ENCODE measurements at places on chromosomes 16 and 17. TPM values are rescaled to one million over a fixed set of nuclear protein-coding genes. Genes with fewer than 3 reads are reported as not detected.

Gene KRT12
- total RNA-seq = 0.10 TPM

Gene COX6A2
- total RNA-seq = 16.3 TPM

Gene CDH8
- total RNA-seq = 5.6 TPM

Gene SLC46A1
- 5.5 TPM for total RNA-seq

Gene MTHFSD
- total RNA-seq = 16.1 TPM

Gene PERCC1
- not detected for total RNA-seq

Gene CDYL2
- total RNA-seq = 2.8 TPM

Gene NPIPA5
- not detected for total RNA-seq

Gene MAP2K6
- total RNA-seq = 8.6 TPM

GRCh38 chr17:2266865-2267228 is 36.7 kb downstream of the SMG6 start:
- no peak for DNase-seq

DNA sequence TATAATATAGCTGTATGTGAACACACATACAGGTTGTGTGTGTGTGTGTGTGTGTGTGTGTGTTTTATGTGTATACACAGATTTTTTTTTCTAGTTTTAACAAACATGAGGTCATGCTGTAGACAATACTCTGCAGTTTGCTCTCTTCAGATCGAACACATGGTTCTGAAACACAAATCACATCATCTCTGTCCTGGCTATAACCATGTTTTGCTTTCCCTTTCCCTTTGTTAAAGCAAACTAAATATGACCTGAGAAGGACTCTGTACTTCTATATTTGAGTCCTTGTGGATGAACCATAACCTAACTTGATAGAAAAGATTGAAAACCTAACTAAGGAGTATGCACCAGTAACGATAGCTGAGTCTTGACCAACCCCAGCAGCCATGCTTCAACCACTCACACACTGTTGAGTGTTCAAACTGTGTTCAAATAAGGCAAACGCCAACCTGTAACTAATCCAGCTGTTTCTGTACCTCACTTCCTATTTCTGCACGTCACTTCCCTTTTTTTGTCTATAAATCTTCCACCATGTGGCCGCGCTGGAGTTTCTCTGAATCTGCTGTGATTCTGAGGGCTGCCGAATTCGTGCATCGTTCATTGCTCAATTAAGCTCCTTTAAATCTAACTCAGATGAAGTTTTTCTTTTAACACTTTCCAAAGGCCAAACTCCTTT is 303.8 kb downstream of the HS3ST3B1 start:
- DNase-seq = no peak

- no peak for DNase-seq
Measured at GRCh38 chr17:1362964-1363363, 37.1 kb downstream of the YWHAE start.

DNA sequence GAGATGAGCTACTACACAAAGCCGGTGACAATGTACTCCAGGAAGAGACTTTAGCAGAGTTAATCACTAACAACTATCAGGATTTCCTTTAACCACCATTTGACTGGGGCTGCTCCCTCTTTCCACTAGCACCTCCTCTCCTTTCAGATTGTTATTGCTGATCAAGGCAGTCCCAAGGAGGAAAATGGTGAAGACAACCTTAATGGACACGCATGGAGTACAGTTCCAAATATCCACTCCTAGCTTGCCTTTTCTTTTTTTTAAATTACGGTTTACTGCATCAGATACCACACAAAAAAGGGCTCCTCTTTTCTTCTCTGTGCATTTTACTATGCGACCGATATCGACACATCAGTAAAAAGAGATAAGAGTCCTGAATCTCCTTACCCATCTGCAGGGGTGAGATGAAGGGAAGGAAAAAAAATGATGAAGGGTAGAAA is 30.9 kb downstream of the FAM222B start:
- no peak for DNase-seq

GRCh38 chr17:74936470-74936799 is 737 bp downstream of the OTOP3 start:
- no peak for DNase-seq

- no peak for DNase-seq
Measured at GRCh38 chr16:54015147-54015546, 271.4 kb downstream of the IRX3 start.

GRCh38 chr17:34579979-34580684 is 750 bp downstream of the TMEM132E start:
- DNase-seq = no peak

DNA sequence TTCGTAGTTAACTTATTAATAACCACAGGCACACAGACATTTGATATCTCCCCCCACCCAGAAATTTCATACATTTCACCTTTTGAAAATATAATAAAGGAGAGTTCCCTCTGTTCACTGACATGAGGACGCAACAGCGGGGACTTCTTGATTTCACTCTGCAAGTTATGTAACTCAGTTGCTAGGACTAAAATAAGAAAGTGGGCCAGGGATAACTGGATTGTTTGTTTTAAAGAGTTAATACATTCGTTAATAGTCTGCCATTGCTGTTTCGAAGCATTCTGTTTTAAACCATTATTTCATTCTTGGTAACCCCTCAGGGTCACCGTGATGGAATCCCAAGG is 1.2 kb downstream of the RHOT1 start:
- DNase-seq = no peak

DNA sequence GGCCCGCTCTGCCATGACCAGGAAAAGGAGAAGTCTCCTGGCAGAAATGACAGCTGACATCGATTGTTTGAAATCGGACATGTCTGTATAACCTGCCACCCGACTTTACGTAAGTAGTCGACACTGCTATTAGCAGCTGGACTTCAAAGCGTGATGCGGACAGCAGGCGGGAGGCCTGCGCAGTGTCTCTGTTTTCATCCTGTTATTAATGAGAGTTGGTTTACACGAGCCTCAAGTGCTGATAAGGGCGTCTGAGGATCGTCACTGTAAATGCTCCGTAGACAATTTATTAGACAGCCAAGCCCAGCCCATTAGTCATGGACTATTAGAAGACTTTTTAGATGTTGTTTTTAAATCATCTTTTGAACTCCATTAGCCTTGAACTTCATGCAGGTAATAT is 328.3 kb downstream of the FOXL1 start:
- no peak for DNase-seq

GRCh38 chr16:85565801-85566526 is 47.2 kb upstream of the GSE1 start:
- DNase-seq = no peak

- DNase-seq = no peak
Measured at GRCh38 chr17:66000216-66000615, 191.7 kb downstream of the CEP112 start.

DNA sequence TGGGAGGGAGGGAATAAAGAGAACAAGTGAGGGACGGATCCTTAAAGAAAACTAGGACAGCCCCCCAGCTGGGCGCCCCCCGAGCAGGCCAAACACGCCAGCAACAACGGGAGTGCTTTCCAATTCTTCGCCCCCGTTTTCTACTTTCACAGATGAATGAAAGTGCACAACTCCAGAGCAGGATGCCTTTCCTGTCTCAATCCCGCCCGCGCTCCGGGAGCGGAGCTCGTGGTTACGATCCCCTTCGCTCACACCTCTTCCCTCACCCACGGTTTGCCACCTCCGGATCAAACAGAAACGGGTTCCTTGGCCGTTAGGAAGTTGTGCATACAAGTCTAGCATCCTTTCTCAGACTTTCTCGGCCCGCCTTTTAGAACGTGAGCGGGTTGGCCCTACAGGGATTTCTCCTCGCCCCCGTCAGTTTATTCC is 680 bp downstream of the SKA2 start:
- peak; percentile 75 for DNase-seq

DNA sequence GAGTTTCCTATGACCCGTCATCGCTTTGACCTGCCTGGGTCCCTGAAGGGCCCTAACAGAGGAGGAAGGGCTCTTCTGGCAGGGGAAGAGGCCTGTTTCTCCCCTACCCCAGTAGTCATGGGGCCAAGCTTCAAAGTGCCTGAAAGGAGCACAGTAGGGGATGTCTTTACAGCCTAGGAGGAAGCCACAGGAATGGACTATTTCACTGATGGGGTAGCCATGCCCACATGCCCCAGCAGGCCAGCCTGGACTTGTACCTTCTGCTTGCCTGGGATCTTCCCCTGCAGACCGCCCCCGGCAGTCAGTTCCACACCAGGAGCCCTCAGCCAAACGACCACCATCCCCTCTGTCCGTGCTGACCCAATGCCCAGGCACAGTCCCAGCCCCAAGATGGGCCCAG is 41.8 kb upstream of the PEMT start:
- no peak for DNase-seq

- DNase-seq = no peak
Measured at GRCh38 chr17:37259030-37259735, 116.6 kb upstream of the C17orf78 start.

DNA sequence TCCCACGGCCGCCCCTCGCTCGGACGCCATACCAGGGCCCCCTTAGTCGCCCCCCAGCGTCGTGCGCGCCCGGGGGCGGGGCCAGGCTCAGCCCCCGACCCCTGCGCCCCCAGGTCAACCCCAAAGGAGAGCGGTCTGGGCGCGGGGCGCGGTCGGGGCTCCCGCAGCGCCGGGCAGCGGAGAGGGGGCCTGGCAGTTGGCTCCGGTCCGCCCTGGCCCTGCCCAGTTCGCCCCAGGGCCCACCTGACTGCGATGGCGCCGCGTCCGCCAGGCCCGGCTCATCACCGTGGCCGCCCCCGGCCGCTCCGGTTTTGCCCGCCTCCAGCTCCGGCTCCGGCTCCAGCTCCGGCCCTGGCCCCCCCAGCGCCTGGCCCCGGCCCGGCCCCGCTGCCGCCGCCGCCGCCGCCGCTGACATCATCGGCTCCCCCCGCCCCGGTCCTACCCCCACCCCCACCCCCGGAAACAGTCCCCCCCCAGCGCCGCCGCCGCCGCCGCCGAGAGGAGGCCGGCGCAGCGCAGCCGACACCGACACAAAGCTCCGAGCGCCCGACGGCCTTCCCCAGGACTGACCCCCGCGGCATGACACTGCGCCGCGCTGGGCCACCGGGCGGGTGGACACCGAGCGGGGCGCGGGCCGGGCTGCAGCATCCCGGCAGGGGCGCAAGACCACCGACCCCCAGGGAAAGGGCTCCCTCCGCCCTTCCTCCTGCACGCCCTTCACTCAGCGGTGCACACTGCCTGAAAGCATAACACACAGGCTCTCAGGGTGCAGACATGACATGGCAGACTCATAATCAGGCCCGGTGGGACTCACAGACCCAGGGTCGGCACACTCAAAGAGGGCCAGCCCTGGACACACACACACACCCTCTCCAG is at the start of gene ZBTB4:
ZBTB4 (minus strand) TSS at position 419 of the 876 bp plus-strand sequence. CDS start 12,830 bp downstream, outside the sequence.
- no peak for DNase-seq

- DNase-seq = no peak
Measured at GRCh38 chr16:56977823-56978430, 11.4 kb upstream of the NLRC5 start.

DNA sequence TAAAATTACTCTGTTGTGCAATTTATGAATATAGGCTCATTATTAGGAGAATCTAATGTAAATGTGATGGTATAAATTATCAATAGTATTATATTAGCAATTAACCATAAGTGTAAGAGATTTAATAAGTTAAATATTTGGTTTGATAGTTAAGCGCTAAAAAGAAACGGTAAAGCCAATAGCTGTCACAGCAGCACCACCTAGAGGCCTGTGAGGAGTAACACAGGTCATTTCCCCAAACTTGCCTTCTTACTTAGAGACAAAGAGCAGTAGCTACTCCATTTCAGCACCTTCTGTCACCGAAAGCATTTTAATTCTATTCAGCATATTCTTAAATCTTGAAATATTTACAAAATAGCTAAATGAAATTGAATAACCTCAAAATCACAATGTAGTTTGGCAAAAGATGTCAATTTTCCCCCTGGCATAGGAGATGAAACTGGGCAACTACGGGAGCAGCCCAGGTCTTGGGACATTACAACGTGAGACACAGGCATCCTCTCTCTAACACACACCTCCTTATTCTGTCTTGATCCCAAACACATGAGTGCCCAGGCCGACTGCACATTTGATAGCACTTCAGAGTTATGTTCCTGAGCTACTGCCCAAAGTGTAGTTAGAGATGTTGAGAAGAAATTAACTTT is 14.3 kb upstream of the DYNLRB2 start:
- peak; percentile 60 for DNase-seq

DNA sequence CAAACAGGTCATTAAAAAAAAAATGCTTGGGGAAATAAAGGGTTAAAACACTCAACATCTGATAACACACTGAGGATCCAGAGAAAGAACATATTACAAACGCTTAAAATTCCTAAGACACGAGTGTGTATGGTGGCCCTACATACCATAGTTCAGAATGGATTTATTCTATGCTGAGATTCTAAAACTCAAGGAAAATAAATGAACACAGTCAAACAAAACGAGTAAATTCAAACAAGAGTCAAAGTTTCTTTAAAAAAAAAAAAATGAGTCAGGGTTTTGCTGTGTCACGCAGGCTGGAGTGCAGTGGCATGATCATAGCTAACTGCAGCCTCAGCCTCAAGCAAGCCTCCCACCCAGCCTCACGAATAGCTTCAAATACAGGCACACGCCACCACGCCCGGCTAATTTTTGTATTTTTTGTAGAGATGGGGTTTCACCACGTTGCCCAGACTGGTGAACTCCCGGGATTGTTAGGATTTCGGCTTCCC is 17.4 kb downstream of the CRK start:
- no peak for DNase-seq

DNA sequence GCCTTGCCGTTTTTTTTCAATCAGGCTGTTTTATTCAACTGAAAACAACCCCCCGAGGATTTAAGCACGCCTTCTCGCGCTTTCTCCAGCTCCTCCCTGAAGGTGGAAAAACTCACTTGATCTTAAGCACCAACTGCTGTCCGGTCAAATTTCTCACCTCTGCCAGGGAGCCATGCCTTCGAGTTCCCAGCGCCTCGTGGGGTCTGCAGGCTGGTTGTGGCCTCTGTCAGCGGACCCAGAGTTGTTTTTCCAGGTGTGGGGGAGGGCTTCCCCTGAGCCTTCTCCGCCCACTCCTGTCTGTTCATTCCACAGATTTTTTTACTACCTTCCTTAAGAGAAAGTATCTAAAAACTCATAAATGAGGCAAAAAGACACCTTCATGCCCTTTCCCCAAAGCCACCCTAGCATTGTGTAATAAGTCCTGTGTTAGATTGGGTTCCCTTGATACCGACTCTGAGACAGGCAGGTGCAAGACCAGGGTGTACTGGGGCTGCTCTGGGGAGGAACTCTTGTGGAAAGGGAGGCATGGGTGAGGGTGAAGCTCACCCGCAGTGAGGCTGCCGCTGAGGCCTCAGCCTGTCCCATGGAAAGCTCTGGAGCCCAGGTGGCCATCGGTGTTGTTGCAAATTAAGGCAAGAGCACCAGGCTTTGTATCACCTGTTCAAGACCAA is 101.6 kb downstream of the AXIN2 start:
- DNase-seq = no peak
